HFFc6 (cell line): ENCODE measurements at places on chromosomes 3 and 15. TPM values are rescaled to one million over a fixed set of nuclear protein-coding genes. Genes with fewer than 3 reads are reported as not detected.

- no peaks in the 10 kb centered on the region; the same call in 1 of the 2 replicates for H3K27me3 ChIP-seq
- H3K36me3 ChIP-seq: peaks cover 22% of the 10 kb centered on the region
Observed at GRCh38 chr15:59148153-59148833, 43.3 kb downstream of the CCNB2 start.

THUMPD3 gene
- 47.6 to 53.1 TPM (median 50.1 TPM) in 3 replicates for total RNA-seq

UBR1 gene
- 24.9 to 28.0 TPM (median 26.0 TPM) in 3 replicates for total RNA-seq

DNA sequence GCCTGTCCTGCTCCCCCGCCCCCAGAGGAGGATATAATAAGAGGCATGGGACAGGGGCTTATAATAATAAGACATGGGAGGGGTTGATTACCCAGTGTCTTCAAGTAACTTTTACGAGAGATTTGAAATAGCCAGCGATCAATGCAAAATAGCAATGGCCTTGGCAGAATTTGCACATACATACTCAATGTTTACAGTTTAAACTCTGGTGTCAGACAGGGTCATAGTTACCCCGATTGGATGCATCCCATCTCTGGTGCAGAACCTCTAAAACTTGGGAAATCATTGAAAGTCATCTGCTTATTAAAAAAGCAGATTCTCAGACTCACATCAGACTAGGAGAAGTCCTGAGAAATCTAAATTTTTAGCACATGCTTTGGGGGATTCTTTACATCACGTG, 61.0 kb downstream of the TRAK1 start:
- H3K27me3 ChIP-seq: peaks cover 5% of the 10 kb centered on the region
- no peak for DNase-seq
- 0 out of 2 replicates have a peak, but pooled peaks cover 12% of the 10 kb centered on the region for H3K36me3 ChIP-seq
- H3K27ac ChIP-seq: no peak overlapping the region
- H3K4me3 ChIP-seq: no peak overlapping the region
- H3K4me1 ChIP-seq: peaks cover 49% of the 10 kb centered on the region

DNA sequence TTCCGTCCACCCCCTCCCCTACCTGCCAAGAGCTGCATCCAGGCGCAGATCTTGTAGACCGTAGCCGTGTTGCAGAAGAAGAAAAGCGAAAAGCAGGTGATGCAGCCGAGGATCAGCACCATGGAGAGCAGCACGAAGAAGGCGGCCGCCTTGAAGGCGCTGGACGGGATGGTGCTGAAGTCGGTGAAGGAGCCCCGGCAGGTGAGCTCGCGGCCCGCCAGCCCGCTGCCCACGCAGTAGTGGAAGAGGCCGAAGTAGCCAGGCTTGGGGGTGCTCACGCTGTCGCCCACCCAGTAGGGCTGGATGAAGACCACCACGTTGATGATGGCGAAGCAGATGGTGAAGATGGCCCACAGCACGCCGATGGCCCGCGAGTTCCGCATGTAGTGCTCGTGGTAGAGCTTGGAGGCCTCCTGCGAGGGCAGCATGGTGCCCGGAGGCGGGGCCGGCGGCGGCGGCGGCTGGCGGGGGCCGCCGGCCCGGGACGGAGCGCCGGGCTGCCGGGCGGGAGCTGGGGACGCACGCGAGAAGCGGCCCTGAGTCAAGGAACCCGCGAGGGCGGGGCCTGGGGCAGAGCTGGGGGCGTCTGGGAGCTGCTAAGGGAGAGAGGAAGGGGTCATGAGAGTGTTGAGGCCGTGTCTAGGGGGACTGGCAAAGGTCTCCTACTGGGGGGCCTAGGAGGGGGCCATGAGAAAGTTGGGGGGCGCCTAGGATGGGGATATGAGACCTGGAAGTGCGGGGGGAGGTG, 1.2 kb downstream of the LHFPL4 start:
- no peak overlapping the region for H3K4me3 ChIP-seq
- no peaks in the 10 kb centered on the region for H3K4me1 ChIP-seq
- H3K27me3 ChIP-seq: peaks cover 22% of the 10 kb centered on the region

DNA sequence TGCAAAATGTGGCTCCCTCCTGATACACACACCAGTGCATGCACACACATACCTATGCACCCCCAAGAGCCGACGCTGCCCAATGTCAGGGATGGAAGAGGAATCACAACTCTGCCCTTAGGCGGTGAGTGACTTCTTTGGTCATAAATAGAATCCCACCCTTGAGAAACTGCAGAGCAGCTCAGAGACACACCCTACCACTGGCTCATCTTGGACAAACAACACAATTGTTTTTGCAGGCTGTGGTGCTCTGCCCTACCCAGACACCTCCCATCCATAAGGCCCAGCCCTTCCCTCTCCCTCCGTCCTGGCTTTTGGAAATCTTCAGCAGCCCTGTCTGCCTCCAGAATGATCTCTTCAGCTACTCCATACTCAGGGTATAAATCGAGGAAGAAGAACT, 73.8 kb upstream of the HRH1 start:
- peaks cover 7% of the 10 kb centered on the region for H3K4me1 ChIP-seq
- peaks cover 10% of the 10 kb centered on the region for H3K27me3 ChIP-seq
- no peak overlapping the region for H3K27ac ChIP-seq
- H3K36me3 ChIP-seq: peaks cover 10% of the 10 kb centered on the region; the same call in 1 of the 2 replicates

DNA sequence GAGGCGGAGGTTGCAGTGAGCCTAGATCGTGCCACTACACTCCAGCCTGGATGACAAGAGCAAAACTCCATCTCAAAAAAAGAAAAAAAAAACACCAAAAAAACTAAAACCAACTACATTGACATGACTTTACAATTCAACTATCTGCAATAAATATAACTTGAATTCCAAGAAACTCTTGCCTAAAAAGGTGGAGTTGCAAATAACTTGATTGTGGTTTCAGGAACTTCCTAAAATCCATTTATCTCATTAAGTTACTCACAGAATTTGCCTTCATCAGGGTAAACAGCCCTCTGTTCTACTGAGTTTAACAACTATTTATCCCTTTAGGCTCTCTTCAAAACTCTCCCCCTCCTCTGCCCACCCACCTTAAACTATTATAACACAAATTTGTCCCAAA, 2.7 kb upstream of the MAPK6 start:
- no peak for DNase-seq
- peaks cover 11% of the 10 kb centered on the region for H3K36me3 ChIP-seq
